ENCODE measurements at places on chromosomes 7 and 10. TPM values are rescaled to one million over a fixed set of nuclear protein-coding genes. Genes with fewer than 3 reads are reported as not detected.

TFPI2 gene
- 0.11 TPM for total RNA-seq

AKR1C4 gene
- not detected for total RNA-seq

GPNMB gene
- 0.20 TPM for total RNA-seq

CCM2 gene
- total RNA-seq = 35.2 TPM

IFIT1 gene
- 0.25 TPM for total RNA-seq

DENND11 gene
- 0.65 TPM for total RNA-seq

- no peak for DNase-seq
Measured at GRCh38 chr10:91682912-91683311, 50.0 kb upstream of the PPP1R3C start.

DNA sequence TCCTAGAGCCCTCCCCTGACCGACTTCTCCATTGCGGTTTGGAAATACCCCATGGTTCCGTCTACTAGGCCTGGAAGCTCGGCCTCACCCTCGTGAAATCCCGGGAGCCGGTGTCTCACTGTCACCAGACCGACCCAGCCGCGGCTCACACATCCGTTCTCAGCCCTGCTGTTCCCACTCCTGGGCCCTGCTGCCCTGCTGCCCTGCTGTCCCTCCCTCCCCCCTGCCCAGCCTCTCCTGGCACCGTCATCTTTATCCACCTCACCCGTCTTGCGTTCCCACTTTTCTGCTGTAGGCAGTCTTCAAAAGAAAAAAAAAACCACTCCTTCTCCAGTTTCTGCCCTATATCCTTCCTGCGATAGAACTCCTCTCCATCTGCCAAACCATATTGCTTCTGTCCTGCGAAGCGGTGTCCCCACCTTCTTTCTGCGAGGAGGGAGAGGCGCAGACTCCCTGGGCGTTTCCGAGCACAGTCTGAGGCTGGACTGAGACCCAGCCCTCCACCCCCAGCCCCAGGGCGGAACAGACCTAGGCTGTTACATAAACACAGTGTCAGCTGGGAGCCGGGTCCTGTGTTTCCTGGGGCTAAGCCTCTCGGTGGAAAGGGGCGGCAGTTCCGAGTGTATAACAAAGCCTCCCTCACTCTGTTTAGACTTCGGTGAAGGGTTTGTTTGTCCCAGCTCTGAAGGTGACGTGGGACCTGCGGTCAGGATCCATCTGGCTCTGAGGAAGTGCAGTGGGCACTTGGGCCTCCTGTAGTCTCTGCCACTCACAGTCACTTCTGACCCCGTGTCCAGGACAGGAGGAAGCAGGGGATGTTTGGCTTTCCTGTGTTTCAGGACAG lies 2.8 kb downstream of the AGAP3 start:
- no peak for DNase-seq

DNA sequence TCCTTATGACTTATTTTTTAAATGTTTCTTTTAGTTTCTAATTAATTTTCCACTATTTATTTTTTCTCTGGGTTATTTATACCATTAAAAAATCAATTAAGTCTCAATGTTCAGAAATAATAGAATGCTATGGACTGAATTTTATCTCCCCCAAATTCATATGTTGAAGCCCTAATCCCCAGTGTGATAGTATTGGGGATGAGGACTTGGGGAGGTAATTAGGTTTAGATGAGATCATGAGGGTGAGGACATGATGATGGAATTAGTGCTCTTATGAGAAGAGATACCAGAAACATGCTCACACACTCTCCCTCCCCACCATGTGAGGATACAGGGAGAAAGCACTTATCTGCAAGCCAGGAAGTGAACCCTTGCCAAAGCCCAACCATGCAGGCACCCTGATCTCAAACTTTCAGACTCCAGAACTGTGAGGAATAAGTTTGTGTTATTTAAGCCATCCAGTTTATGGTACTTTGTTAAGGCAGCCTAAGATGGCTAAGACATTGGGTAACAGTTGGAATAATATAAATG lies 202.6 kb downstream of the MDFIC start:
- DNase-seq = no peak

- no peak for DNase-seq
Measured at GRCh38 chr7:122155566-122155965, 11.5 kb upstream of the AASS start.

DNA sequence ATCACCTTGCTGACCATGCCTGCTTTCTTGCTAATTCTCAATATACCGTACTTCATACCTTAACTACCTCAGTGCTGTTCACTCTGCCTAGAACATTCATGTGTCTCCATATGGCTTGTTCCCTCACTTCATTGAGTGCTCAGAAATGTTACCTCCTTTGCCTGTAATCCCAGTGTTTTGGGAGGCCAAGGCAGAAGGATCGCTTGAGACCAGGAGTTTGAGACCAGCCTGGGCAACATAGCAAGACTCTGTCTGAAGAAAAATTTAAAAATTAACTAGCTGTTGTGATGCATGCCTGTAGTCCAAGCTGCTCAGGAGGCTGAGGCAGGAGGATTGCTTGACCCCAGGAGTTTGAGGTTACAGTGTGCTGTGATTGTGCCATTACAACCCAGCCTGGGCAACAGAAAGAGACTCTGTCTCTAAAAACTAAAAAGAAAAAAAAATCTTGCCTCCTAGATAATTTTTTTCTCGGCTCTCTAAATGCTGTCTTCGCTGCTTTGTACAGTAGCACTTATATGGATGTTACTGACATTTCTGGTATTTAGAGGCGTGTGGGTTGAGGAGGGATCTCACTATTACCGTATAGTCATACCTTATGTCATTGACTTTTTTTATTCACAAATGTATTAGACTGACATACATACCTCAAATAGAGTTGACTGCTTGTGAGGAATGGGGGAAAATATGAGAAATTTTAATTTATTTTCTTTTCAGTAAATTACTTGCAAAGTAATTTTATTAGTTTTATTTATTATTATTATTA lies 63.7 kb downstream of the LCOR start:
- DNase-seq = no peak

DNA sequence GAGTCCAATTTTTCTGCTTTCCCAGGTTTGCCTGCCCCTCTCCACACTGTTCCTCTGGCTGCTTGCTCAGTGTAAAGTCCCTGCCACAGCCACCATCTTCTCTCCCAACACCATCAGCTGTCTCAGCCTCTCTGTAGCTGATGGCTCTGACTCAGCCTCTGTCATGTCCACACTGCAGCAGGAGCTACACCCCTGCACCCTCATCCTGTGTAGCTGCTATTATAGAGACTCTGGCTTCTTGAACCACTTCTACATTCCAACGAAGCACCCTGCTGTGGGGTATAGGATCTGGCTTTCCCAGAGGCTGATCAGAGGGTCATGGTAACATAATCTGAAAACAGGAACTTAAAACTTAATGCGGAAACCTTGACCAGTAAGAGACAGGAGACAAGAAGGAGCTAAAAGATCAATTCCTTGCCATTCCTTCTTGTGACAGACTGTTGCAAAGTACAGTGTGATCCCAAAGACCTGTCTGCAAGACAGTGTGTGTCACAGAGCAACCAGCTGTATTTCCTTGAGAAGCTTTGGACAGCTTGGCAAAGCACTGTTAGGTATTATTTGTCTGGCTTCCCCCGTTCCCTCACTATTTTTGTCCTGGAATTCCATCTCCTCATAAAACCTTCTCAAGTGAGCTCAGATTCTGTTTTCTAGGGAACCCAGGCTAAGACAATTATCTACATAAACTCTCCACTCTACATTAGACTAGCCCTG lies 42.3 kb downstream of the NRCAM start:
- no peak for DNase-seq
